ENCODE measurements at places on chromosomes 5 and 9.

DNA sequence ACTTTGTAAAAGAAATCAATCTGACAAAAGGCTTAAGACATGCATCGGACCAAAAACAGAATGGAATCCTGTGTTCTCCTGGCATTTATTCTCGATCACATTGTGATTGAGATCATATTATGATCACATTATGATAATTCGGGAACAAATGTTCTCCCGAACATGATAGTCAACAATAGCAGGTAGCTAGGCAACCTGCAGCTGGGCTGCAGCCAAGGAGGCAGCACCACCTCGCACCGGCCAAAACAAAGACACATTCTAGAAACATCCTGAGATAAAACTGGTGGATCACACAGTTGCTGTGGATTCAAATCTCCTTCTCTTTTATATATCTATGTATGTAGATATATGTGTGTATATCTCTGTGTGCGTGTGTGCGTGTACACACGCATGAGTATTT, 480.6 kb upstream of the CYLC2 start:
- no peak for DNase-seq

- no peak for DNase-seq
Observed at GRCh38 chr9:136455043-136456002, 15.7 kb upstream of the INPP5E start.

GRCh38 chr5:120257358-120257971, 206.6 kb upstream of the PRR16 start:
- no peak for DNase-seq

- no peak for DNase-seq
Observed at GRCh38 chr5:2695200-2695891, 56.1 kb downstream of the IRX2 start.

GRCh38 chr5:129465776-129466344, 5.8 kb downstream of the ADAMTS19 start:
- DNase-seq, result no peak

DNA sequence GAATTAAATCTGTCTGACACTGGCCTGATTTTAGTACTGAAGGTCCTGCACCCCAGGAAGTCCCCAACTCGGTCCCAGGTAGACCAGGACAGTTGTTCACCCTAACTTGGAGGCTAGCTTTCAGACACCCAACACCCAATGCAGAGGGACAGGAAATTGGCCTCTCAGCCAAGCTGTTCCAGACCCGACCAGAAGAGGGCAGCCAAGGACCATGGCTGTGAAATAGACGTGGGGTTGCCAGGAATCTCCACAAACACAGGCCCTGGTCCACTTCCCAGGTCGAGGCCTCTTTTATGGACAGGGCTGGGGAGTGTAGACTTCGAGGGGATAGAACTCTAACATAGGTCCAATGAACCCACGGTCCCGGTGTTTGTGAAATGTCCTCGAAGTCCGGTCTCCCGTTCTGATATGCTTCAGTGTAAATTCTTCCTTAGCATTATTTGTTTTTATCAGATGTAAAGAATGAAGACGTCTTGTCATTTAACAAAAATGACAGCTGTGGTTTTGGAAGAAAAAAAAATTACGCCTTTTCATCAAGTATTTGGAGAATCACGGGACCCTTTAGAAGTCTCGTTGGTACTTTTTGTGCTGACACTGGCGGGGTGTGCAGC, 260.3 kb upstream of the ADAMTS16 start:
- peak; percentile 62 for DNase-seq

DNA sequence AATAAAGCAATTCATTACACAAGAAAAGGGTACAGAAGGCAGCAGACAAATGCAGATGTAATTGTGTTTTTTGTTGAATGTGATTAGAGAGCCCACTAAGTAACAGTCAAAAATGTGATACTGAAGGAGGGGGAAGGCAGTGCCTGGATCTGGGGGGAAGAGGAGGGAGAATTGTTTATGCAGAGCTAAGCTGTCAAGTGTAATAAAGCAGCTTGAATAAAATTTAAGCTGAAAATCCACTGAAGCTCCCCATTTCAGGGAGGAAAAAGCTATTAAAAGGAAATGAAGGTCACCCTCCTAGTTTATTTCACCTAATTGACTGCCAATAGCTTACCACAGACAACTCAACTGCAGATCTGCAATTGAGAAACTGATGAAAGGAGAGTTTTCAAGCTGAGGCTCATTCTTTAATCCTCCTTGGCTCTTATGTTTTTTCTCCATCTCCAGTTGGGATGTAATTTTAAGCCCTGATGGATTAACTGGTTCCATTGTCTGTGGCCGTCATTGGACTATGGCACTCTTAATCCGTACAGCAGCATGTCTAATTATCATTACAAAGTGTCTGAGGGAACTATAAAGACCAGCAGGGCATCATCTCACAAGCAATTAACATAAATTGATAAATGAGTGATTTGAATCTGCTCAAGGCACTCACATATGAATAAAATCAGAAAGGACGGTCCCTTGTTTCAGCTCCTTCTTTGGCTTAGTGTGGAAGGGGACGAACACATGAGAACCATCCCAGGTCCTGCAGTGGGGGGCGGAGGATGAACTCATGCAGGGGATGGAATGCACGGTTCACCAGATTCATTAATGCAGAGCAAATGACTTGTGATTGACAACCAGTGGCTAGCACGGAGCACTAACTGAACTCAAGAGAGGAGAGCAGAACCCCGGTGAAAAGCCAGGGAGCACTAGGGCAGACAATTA, 38.5 kb downstream of the TLE1 start:
- DNase-seq, result no peak

DNA sequence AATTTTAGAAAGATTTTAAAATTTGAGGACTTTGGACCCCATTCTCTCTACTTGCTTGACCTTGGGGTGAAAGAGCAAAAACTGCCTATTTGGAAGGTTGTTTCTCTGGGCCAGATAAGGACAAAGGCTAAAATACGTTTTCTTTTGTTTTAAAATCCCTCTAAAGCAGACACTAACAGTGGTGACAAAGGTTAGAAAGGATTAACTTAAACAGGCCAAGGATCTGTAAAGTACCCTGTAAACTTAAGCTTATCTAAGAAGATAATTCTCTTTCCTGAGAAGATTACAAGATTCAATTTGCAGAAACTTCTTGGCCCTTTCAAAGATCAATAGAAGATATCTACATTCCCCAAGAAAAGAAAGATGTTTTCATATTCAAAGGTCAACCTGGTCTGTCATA, 12.1 kb downstream of the TRPM6 start:
- no peak for DNase-seq

- DNase-seq, result no peak
Observed at GRCh38 chr5:118441956-118442355, 546.4 kb downstream of the DTWD2 start.

DNA sequence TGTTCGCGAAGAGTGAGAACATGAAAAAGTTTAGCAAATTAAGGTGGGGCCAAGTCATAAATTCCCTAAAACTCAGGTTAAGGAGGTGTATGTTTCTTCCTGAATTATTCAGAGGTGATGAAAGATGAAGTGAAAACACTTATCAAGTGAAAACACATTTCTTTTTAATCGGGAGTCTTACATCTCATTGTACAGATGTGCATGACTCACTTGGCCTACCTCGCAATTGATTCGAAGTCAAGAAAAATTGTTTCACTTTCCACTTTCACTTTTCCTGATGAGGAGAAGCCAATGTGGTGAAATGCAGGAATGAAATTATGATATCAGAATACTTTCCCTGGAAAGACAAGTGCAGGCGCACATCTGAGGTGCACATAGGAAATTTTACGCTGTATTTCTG, 78.7 kb downstream of the SLC25A46 start:
- no peak for DNase-seq

DNA sequence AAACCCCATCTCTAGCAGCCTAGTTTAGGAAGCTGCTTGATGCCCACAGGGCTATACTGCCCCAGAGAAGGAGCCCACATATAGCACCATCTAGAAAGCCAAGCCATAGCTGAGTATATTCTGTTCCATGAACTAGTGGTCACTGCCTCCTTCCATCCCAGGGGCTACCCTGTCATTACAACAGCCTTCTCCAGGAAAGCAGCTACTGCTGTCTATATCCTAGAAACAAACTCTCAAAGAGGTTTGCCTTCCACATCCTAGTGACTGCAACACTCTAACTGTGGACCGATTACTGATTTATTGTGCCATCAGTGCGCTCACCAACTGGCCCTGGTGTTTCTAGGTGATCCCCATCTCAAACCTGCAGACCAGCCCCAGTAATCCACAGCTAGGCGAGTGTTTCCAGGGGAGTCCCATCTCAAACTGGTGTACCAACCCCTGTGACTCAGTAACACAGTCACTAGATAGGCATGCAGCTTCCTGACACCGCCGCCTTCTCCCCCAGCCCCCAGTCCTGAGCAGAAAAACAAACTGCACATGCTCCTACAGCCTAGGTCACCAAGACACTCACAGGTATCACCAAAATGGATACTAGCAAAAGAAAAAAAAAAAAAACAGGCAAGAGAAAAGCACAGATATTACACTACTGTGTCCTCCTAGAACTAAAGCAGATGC, 14.8 kb downstream of the SPTLC1 start:
- no peak for DNase-seq

GRCh38 chr9:4620057-4620765, 41.9 kb upstream of the PLPP6 start:
- peak; percentile 31 for DNase-seq

DNA sequence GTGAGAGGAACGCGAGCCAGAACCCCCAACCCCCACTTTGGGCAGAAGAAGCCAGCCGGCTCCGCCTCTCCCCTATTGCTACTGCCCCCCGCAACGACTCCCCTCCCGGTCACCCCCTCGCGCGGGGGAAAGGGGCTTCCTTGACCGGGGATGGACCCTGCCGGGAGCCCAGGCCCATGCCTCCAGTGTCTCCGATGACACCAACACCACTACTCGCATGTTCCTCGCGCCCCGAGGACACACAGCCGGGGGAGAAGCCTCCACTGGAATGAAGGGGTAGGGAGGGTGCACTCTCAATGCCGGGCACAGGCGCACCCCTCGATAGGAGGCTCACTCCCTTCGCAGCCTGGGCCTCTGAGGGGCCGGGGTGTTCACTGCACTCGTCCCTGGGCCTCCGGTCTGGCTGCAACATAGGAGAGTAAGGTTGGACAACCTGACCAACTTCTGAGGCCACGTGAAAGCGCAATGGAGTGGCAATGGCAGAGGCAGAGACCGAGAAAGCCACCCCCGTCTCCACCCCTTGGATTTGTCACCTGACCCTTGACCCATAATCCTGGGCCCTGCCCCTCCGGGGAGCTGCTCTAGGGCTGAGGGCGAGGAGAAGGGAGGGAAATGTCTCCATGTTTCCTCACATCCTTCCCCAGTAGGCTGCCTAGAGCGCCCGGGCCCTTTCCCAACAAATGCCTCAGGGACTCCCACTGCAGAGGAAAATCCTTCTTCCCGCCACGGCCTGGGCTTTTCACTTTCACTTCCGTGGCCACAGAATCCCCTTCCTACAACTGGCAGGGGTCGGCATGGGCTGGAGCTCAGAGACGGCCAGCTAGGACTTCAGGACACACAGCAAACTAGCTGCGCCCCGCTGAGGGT, 1.1 kb upstream of the CNTFR start:
- DNase-seq, result no peak

DNA sequence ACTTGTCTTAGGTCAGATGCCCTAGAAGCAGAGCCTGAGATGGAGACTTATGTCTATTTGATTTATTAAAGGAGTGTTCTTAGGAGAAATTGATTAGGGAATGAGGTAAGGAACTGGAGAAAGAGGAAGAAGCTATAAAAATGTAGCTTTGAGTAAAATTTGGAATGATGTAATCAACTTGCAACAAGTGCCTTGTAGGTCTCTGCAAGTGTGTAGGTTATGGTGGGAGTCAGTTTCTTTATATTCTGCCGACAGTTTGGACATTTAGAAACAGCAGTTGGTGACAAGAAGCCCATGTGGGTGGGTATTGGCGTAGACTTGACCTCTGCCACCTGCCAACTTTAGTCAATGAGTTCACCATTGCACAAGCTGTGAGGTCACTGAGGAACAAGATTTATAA, 986.5 kb downstream of the CDH18 start:
- no peak for DNase-seq
